ENCODE measurements at places on chromosomes 3 and 15.

DNA sequence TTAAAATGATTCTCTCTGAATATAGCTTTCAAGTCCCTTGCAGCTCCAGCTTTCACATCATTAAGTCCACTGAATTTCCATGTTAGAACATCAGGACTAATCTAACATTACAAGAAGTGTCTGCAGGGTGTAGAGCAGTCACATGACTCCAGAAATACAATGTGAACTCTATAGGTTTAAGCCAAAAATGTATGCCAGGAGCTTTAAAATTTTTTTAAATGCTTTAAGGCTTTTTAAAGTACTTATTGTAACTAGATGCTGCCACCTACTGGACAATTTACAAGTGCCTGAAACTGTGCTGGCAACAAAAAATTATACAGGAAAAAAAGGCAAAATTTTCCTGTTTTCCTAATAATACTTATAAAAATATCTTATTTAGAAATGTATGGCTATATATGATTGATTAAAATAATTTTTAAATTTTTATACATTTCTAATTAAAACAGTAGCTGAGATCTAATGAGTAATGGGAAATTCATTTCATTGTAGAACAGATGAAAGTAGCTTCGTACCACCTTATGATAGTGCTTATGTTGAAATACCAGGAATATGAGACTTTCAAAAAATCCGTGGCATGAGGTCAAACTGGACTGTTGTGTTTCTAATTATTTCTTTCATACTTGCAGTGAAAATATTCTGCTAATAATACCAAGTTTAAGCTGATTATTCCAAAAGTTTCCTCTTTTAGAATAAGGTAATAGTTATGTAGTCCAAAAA lies 25.7 kb downstream of the FSIP1 start:
- peak; percentile 59 for DNase-seq

DNA sequence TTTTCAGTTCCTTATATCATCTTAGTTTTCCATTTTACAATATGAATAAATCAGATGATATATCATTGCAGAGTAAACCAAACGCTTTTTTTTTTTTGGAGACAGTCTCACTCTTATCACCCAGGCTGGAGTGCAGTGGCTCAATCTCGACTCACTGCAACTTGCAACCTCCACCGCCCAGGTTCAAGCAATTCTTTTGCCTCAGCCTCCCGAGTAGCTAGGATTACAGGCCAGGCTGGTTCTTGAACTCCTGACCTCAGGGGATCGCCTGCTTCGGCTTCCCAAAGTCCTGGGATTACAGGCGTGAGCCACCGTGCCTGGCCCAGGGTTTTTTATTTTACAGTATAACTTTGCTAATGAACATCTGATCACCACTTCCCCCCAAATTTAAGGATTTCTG lies 5.9 kb upstream of the EBLN2 start:
- DNase-seq = no peak

DNA sequence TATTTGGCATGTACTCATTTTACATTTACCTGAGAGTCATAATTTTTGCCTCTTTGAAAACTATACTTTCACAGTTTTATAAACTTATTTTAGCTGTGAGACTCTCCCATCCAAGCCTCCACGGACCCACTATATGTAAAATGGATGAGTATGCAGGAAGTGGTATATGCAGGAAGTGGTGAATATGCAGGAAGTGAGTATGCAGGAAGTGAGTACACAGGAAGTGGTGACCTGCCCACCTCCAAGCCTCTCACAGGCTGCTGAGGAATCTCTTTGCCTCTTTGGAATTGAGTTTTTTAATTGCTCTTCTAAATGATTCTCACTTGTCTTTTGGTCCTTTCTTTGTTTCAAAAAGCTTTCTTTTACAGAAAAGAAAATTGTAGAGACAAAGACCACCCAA lies 85.2 kb downstream of the KBTBD8 start:
- DNase-seq = peak; percentile 52

GRCh38 chr3:170811515-170811914 lies 58.5 kb downstream of the RPL22L1 start:
- no peak for DNase-seq

DNA sequence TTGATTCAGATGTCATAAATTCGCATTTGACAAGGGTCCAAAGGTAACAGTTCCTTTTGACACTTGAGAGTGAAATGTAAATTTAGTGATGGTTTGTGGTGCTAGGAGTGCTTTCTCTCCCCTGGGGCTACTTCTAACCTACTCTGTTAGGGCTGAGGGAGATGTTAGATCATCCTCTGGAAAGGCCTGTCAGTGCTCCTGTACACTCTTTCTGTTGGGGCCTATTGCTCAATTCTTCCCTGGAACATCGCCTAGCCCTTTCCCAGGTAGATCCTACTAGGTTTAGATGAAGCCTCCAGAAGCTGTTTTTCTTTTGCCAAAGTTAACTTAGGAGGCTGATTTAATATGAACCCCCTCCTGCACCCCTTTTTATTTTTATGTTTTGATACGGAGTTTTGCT lies 1.4 kb downstream of the PCCB start:
- no peak for DNase-seq

DNA sequence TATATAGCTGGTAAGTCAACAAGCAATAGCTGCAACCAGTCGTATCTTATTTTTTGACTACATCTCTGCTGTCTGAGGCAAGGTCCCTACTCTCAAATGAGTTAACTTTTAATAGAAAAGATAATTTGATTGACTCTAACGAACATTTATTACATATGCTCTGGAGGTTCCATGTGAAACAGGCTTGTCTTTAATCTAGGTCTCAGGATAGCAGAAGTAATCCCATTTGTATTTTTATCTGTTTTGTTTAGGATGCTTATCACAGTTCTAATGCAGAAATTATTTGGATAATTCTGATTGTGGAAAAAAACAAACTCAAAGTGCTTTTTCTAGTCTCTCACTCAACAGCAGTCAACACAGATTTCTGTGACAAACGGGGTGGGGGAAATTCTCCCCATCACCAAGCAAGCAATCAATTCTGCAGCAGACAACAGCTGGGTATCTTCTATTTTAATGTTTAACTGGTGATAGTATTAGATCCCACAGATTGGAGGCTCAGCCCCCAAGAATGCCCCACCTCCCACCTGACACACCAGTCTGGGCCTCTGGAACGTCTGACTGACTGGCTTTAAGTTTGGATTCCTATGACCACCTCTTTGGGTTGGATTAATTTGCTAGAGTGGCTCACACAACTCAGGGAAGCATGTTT lies 58.8 kb downstream of the ITPR1 start:
- no peak for DNase-seq

DNA sequence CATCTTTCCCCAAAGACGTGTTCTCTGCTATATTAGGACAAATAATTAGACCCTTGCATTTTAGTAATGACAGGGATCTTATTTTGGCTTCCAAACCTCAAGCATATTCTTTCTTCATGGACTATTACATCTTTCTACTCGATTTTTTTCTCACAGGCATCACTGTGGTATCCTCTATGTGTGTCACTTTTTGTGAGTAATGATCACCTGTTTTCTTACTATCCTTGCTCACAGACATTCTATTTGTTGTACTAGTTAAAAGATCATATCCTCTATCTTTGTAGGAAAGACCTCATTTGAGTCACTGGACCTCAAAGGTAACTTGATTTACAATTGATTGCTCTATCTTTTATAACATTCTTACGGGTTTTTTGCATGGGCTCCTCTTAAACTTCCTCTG lies 6.8 kb downstream of the C3orf80 start:
- no peak for DNase-seq
